ENCODE measurements at places on chromosomes 3 and 15.

GRCh38 chr15:66720206-66721010 lies 18.4 kb downstream of the SMAD6 start:
- no peak for DNase-seq

DNA sequence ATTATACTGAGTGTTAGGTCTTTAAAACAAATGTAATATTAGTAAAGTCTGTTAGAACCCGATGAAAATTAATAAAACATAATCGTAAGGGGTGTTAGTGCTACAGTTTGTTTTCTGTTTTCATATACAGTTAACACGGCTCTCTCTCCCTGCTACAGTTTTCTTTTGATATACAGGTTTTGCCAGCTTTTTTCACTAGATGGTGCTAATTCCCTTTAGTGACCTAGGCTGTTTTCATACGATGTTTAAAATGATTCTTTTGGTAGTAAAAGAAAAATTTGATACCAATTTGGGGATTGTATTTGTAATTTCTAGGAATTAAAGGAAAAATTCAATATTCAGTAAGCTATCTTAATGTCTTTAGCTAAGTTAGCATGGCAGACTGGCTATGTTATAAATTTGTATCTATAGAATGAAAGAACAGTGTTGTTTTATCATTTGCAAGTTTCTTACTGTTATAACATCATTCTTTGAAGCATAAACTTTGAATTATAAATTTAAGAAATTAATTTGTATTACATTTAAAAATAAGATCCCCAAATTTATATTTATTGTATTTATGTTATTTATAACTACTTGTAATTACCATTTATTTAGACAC lies 11.5 kb downstream of the APH1B start:
- DNase-seq: no peak

DNA sequence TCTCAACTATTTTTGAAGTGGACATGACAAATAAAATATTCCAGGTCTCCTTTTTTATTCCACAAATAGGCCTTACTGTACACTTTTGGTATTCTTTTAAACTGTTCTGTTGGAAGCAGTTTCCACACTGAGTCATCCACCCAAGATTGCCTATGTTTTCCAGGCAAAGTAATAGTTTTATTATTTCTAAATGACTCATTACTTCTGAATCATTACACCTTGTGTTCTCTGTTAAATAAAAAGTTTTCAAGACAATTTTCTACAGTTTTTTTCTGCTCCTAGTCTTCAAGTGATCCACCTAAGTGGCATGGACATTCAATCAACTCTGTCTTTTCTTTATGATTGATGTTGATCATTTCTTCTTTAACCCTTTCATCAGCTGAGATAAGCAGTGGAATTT lies 26.5 kb downstream of the PPP2R3A start:
- DNase-seq: no peak

GRCh38 chr3:193777524-193777923 lies 184.5 kb downstream of the OPA1 start:
- no peak for DNase-seq

- DNase-seq: no peak
Measured at GRCh38 chr3:197856199-197856816, 65.3 kb downstream of the LRCH3 start.

- no peak for DNase-seq
Measured at GRCh38 chr3:179840985-179841384, 188.1 kb downstream of the USP13 start.
